Activated CD4-positive, alpha-beta memory T cell treated with anti-CD3 and anti-CD28 coated beads for 36 hours (primary cell): ENCODE measurements at places on chromosomes 3 and 15.
A peak's percentile ranks its signal among the peaks of the same experiment; 100 is the strongest.

- peaks cover 4% of the 10 kb centered on the region for H3K27me3 ChIP-seq
- H3K4me1 ChIP-seq, result no peaks in the 10 kb centered on the region
- H3K27ac ChIP-seq, result no peak overlapping the region
These were observed 230.4 kb upstream of the CHRM5 start for GRCh38 chr15:33737687-33738601.

GRCh38 chr3:158494673-158495072 lies 76.3 kb upstream of the MLF1 start:
- H3K36me3 ChIP-seq, result peaks cover 8% of the 10 kb centered on the region
- no peak for DNase-seq
- no peak overlapping the region for H3K27ac ChIP-seq
- no peaks in the 10 kb centered on the region for H3K4me1 ChIP-seq
- H3K4me3 ChIP-seq, result no peak overlapping the region

DNA sequence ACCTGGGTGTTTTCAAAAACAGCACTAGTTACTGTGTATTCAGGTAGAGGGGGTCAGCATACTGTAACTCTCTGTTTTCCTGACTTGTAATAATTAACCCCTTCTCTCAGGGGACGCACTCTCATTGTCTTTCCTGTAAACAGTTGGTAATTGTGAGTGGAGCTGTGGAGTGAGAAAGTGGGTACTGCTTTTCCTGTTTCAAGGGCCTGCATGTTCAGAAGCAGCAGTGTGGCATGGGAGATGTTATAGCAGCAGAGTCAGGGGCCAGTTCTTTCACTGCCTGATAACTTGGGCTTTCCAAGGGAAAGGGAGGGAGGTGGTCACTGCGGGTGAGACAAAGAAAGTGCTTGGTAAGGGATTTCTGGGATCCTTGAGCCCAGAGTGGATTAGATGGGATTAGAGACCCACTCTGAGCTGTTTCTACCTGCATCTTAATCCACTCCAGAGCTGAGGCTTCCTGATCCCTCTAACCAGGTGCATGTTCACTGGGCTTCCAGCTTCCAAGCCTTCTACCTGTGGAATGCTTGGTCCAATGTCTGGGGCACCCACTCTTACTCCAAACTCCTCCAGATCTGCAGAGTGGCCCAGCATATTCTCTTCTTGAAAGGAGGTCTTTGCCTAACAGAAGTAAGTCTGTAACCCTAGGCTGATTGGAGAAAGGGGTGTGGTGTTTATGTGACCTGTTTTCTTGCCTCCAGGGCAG lies 105.2 kb downstream of the RPLP1 start:
- no peaks in the 10 kb centered on the region for H3K4me1 ChIP-seq
- DNase-seq, result no peak
- H3K4me3 ChIP-seq, result no peak overlapping the region

GRCh38 chr3:191426311-191426710 lies 34.7 kb upstream of the PYDC2 start:
- H3K36me3 ChIP-seq, result no peaks in the 10 kb centered on the region
- DNase-seq, result no peak
- no peak overlapping the region for H3K27ac ChIP-seq
- H3K27me3 ChIP-seq, result no peaks in the 10 kb centered on the region
- no peaks in the 10 kb centered on the region for H3K4me1 ChIP-seq

GRCh38 chr3:134313847-134314587 lies 60.2 kb downstream of the AMOTL2 start:
- no peaks in the 10 kb centered on the region for H3K36me3 ChIP-seq
- no peaks in the 10 kb centered on the region for H3K4me1 ChIP-seq
- H3K4me3 ChIP-seq, result peak overlapping the region; percentile 23
- DNase-seq, result no peak
- H3K27ac ChIP-seq, result no peak overlapping the region

- no peaks in the 10 kb centered on the region for H3K36me3 ChIP-seq
- H3K27ac ChIP-seq, result no peak overlapping the region
- H3K4me1 ChIP-seq, result peaks cover 12% of the 10 kb centered on the region
- no peak overlapping the region for H3K4me3 ChIP-seq
These were observed 79.6 kb downstream of the TP63 start for GRCh38 chr3:189710620-189711402.

- H3K27ac ChIP-seq, result no peak overlapping the region
- H3K36me3 ChIP-seq, result no peaks in the 10 kb centered on the region
- no peaks in the 10 kb centered on the region for H3K4me1 ChIP-seq
These were observed 37.3 kb upstream of the SLC6A11 start for GRCh38 chr3:10778492-10779292.

GRCh38 chr3:44105571-44105970 lies 136.1 kb upstream of the TOPAZ1 start:
- no peak overlapping the region for H3K27ac ChIP-seq
- H3K4me3 ChIP-seq, result no peak overlapping the region
- no peak for DNase-seq
- peaks cover 11% of the 10 kb centered on the region for H3K4me1 ChIP-seq
- H3K27me3 ChIP-seq, result peaks cover 32% of the 10 kb centered on the region
- H3K36me3 ChIP-seq, result no peaks in the 10 kb centered on the region

GRCh38 chr15:101124731-101125451 lies 127.0 kb downstream of the CHSY1 start:
- H3K4me3 ChIP-seq, result no peak overlapping the region
- peaks cover 4% of the 10 kb centered on the region for H3K27me3 ChIP-seq
- peaks cover 54% of the 10 kb centered on the region for H3K4me1 ChIP-seq
- H3K27ac ChIP-seq, result no peak overlapping the region
- H3K36me3 ChIP-seq, result no peaks in the 10 kb centered on the region

DNA sequence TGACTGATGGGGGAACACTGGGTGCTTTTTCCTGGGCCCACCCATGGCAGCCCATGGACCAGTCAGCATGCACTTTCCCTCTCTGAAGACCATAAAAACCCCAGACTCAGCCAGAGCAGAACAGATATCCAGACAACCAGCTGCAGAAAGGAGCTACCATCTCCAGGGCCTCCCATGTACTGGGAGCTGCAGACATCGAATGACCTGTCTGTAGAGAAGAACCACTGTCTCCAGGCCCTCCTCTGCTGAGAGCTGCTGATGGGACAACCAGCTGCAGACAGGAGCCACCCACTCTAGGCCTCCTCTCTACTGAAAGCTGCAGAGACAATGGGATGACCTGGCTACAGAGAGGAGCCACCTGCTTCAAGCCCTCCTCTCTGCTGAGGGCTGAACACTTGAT lies 66.6 kb downstream of the PROS1 start:
- no peak for DNase-seq
- no peaks in the 10 kb centered on the region for H3K27me3 ChIP-seq
- H3K4me1 ChIP-seq, result no peaks in the 10 kb centered on the region
- no peak overlapping the region for H3K27ac ChIP-seq
- H3K4me3 ChIP-seq, result no peak overlapping the region

- no peak overlapping the region for H3K4me3 ChIP-seq
- no peaks in the 10 kb centered on the region for H3K36me3 ChIP-seq
- H3K27ac ChIP-seq, result no peak overlapping the region
These were observed 41.6 kb downstream of the ISG20 start for GRCh38 chr15:88680241-88681001.

DNA sequence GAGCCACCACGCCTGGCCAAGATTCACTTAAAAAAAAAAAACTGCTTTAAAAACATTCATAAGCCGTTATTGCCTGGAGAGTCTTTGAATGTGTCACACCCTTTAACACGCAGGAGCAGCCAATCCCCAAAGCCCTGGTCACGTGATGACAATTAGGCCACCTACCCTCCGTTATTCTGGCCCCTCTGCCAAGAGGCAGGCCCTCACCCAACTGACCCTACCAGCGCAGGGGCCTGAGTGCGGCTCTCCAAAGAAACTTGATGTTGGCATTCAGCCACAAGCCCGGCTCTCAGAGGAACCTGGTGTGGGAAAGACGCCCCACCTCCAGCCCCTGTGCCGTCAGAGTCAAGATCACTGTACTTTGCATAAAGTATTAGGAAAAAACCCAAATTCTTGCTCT lies 11.6 kb upstream of the MUC4 start:
- H3K4me1 ChIP-seq, result no peaks in the 10 kb centered on the region
- no peak overlapping the region for H3K4me3 ChIP-seq
- no peak for DNase-seq
- peaks cover 1% of the 10 kb centered on the region for H3K27me3 ChIP-seq
- H3K27ac ChIP-seq, result no peak overlapping the region

DNA sequence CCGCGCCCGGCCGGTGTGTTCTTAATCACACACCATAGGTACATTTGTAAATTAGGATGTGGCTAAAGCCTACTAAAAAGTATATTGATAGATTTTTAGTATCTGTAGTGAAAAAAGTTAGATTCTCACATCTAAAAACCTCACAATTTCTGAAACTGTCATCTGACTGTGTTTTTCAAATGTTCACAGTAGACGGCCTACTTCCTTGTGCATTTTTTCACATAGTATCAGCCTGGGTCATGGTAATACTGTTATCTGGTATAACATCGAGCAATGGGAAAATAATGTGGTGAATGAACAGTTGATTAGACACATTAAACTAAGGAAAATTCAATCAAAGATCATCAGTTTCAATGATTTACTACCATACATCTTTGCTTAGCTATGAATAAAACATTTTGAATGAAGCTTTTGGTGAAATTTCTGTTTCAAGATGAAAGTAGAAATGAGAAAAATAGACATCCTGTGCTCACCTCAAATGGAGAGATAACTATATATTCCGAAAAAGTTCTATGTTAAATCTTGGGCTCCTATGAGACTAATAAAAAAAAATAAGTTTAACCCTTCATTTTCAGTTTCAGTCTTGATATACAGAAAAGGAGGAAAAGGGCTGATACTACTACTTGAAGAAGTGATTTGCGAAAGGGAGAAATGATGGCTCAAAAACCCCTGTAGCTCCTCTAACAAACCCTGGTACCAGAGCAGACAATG lies 262.7 kb downstream of the ZBTB20 start:
- no peak overlapping the region for H3K4me3 ChIP-seq
- peaks cover 4% of the 10 kb centered on the region for H3K36me3 ChIP-seq
- peaks cover 12% of the 10 kb centered on the region for H3K4me1 ChIP-seq
- H3K27me3 ChIP-seq, result no peaks in the 10 kb centered on the region

DNA sequence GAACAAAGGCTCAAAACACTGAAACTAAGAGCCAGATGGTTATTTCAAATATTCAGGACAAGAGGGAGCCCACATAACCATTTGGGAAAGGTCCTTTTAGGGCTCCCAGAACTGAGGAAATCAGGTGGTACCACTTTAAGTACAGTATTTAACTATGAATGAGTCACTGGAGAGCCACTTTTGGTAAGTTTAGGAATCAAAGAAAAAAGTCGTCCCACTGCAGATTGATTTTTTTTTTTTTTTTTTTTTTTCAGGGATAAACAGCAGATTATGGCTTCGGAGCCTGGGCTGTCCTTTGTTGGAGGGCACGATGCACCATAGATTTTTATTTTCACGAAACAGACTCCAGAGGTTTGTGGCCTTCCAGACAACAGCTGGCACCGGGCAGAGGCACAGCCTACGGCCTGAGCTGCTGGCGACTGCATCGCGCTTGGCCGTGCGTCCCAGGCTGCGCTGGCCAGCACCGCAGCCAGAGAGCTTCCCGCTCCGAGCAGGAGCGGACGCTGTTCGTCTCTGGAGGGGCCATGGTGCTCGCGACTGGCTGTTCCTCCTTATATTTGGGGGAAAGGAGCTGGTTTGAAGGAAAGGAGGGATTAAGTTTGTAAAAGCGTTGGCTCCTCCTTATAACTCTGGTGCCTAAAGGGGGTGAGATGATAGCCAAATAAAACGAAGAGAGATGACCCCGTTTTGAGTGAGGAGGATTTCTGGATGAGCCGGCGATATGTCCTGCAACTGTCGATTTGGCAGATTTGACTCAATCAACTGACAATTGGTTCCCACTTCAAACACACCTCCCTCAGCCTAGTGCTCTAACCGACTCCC lies 152.9 kb upstream of the GOLIM4 start:
- H3K27ac ChIP-seq, result no peak overlapping the region
- H3K4me3 ChIP-seq, result no peak overlapping the region
- no peak for DNase-seq
- H3K36me3 ChIP-seq, result no peaks in the 10 kb centered on the region
- peaks cover 12% of the 10 kb centered on the region for H3K4me1 ChIP-seq

DNA sequence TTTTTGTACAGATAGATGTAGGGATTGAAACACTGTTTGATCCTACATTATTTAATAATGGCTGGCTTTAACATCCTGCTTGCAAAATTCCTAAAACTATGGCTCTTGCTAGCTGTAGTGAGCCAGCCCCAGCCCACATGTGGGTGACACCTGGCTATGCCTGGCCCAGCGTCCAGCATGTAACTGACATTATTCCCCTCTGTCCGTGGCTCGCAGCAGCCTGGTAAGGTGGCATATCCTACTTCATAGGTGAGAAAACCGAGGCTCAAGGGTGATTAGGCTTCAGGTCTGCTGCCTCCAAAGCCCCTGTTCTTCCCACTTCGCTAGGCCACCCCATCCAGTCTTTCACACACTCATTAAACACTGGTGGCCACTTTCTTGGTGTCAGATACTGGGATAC lies 1.6 kb downstream of the CALML4 start:
- no peak overlapping the region for H3K27ac ChIP-seq
- DNase-seq, result no peak
- no peaks in the 10 kb centered on the region for H3K36me3 ChIP-seq
- peaks cover 4% of the 10 kb centered on the region for H3K4me1 ChIP-seq

DNA sequence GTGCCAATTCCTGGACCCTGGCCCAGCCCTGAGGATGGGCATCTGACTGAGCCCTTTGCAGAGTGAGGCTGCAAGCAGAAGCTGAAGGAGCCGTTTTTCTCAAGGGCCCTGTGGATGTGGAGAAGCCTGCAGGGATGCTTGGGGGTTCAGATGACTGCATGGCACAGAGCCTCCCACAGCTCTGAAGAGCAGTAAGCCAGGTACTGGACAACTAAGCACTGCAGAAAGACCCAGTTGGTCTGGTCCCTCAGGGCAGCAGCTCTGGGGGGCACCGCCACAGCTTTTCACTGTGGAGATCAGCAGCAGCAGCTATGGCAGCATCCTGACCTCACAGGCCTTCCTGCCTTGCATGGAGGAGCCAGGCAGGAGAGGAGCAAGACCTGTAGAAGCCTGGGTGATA lies 67.6 kb downstream of the CRYGS start:
- peaks cover 2% of the 10 kb centered on the region for H3K27me3 ChIP-seq
- H3K27ac ChIP-seq, result no peak overlapping the region
- no peaks in the 10 kb centered on the region for H3K36me3 ChIP-seq
- H3K4me3 ChIP-seq, result no peak overlapping the region

DNA sequence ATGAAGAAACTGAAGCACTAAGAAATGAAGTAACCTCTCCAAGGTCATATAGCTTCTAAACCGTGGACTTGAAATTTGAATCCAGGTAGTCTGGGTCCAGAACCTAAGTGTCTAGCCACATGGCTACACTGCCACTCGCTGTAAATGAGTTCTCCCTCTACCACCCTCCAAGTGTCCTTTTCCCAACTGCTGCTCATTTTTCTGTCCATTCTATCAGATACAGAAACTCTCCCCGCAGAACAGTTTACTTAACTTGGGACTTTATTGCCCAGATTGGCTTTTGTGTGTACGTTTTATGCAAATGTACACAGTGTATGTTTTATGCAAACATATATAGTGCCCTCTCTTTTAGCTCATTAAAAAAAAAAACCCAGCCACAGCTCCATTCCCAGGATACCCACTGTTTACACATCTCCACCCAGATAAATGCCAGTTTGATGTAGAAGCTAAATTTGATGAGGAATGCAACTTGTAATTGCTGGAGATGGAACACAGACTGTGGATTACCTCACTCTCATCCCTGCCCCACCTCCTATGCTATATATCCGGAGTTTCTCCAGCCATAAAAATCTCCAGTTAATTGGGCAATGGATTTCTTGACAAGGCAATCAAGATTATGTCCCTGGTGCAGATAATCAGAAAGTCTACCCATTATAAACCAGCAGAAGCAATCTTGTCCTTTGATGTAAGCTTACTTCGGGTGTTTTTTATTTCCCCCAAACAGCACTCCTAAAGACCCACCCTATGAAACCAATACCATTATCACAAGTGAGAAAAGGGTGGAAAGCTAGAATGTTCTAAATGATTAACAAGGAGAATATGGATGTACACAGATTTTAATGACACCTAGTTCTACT lies 42.0 kb downstream of the THBS1 start:
- peaks cover 57% of the 10 kb centered on the region for H3K4me1 ChIP-seq
- H3K36me3 ChIP-seq, result peaks cover 11% of the 10 kb centered on the region
- no peak for DNase-seq
- peak overlapping the region; percentile 96 for H3K27ac ChIP-seq
- H3K4me3 ChIP-seq, result no peak overlapping the region
